ENCODE measurements at places on chromosomes 7 and 10.

DNA sequence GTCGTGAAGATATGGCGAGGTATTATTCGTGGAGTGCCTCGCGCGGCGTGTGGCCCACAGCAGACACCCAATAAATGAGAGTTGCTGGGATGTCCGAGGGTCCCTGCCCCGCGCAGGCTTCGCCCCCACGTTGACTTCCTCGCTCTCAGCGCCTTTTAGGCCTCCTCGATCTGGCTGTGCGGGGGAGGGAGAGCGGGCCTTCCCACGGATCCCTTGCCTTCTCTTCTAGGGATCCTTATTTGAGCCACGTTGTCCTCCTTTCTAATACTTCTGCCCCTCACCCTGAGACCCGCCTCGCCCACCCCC is 660 bp downstream of the VCL start:
- DNase-seq: no peak

GRCh38 chr7:155281398-155281969 is 16.2 kb upstream of the INSIG1 start:
- DNase-seq: no peak

DNA sequence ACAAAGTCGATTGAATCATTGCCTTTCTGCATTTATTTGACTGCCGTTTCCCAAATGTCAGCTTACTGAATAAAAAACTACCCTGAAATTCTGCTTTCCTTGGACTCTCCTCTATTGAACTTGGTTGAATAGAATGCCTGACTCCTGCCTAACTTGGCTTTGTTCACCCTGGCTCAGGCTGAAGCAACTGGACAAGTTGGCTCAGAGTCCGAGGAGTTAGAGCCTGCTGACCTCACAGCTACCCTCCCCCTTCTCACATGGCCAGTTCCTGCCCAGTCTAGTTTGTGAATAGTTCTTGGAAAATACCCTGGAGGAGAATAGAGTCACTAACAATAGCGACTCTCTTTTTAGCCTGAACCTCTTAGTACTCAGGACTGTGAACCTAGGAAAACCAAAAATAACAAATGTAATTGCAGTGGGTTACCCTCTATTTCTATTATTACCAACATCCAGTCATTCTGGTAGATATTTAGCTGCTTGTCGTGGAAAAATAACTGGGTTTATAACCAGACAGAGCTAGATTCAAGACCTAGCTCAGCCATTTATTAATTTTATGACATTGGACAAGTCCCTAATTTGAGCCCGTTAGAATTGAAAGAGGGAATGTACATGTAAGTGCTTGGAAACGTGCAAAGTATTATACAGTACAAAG is 17.3 kb upstream of the NRBF2 start:
- peak; percentile 71 for DNase-seq

DNA sequence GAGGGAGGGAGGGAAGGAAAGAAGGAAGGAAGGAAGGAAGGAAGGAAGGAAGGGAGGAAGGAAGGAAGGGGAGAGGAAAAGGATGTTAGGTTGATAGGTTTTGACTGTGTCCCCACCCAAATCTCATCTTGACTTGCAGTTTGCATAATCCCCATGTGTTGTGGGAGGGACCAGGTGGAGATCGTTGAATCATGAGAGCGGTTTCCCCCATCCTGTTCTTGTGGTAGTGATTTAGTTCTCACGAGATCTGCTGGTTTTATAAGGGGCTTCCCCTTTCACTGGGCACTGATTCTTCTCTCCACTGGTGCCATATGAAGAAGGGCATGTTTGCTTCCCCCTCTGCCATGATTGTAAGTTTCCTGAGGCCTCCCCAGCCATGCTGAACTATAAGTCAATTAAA is 15.1 kb upstream of the NUDCD3 start:
- no peak for DNase-seq

DNA sequence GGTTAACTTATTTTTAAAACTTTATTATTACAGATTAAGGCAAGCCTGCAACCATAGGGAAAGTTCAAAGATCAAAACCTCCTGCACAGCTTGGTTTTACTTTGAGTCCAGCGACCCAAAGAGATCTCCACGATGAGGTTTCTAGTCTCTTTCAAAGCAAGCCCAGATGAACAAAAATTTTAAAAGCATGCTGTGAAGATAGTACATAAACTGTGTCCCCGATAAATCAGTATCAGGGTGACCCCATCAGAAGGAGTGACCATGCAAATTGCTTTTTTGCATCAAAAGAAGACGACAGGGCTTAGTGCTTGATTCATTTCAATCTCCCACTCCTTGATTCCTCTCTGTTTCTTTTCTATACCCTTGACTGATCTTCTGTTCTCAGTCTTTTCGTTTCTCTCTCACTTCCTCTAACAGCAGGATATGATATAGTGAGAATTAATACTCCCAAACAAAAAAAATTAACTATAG is 16.0 kb upstream of the DNTT start:
- DNase-seq: no peak

DNA sequence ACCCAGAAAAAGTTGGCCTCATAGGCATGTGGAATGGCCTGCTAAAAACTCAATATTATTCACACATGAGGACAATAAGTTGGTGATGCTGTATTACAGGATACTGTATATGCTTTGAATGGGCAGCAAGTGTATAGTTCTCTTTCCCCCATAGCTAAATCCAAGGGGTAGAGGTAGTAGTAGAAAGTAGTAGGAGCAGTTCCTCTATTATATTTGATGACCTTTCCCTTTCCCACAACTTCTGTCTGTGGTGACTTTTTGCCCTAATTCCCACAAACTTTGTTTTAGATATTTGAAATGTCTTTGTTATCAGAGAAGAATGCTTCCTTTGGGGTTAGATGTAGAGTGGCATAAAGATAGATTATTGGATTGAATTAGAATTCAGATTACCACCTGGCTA is 154.0 kb upstream of the STEAP4 start:
- DNase-seq: no peak

- no peak for DNase-seq
Observed at GRCh38 chr7:13886356-13886755, 103.1 kb downstream of the ETV1 start.

DNA sequence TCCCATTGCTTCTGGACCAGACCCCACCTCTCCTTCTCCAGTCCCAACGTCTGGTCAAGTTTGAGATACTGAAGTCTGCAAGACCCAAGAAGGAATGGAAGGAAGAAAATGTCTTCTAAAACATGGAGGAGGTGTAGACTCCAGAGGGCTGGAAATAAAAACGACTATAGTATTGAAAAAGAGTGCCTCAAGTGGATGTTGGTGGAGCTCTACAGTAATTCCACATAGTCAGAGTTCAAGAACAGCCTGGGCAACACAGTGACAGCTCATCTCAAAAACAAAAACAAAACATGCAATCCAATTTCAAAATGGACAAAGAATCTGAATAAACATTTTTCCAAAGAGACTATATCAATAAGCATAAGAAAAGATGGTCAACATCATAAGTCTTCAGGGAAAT is 2.3 kb upstream of the PCGF6 start:
- no peak for DNase-seq

DNA sequence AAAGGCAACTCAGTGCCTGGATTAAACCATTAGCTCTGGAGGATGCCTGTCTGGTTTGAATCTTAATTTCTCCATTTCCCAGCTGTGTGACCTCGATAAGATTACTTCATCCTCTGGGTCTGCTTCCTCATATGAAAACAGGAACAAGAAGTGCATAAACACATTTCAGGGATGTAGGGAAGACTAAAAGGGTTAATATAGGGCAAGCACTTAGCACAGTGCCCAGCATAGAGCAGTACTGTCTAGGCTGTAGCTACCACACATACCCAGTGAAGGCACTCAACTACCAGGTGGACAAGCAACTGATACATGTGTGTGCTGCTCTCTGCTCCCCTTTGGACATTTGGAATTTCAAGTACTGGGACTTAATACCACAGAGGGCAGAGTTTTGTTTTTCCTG is 85.4 kb downstream of the KCNMA1 start:
- DNase-seq: no peak

DNA sequence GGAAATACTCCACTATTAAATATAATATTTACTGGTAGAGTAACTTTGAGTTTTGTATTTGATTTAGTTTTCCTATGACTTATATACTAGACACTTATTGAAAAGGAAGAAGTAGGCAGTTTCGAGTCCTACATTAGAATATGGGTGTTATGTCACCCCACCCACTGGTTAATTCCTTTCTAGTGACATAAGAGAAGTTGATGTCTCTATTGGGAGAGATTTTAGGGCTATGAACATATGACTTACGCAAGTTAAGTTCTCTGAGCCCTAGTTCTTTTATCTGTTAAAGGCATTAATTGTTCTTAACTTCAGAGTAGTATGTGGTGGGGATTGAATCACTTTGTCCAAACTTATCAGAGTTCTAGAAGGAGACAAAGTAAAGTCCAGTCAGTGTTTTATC is 30.5 kb downstream of the CPED1 start:
- DNase-seq: peak; percentile 73

- peak; percentile 23 for DNase-seq
Observed at GRCh38 chr10:88919041-88919440, 33.5 kb downstream of the ACTA2 start.

DNA sequence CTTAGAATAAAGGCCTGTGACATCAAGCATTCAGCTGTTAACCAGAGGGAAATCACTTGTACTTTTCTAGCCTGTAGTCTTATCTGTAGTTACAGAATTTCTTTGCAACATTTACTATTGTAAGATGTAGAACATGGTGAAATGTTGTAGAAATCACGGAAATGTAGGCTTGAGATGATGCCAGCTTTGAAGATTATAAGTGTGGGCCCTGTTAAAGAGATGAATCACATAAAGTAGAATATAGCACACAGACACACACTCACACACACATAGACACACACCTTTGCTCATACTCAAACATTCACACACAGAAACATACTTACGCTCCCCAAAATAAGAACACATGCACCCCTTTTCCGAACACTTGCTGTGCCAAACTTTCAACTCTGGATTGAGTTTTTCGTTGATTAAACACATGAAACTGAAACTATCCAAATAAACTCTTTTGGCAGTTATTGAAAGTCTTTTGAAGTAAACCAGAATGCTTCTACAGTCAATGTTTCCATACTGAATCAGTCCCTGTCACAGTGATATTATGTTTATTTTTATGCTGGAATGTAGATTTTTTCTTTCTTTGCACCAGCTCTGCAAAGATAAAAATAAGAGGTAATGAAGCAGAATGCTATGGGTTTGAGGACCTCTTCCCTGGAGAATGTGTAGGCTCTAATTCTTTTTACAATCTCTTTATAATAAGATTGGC is 230.3 kb upstream of the MEOX2 start:
- DNase-seq: peak; percentile 46

DNA sequence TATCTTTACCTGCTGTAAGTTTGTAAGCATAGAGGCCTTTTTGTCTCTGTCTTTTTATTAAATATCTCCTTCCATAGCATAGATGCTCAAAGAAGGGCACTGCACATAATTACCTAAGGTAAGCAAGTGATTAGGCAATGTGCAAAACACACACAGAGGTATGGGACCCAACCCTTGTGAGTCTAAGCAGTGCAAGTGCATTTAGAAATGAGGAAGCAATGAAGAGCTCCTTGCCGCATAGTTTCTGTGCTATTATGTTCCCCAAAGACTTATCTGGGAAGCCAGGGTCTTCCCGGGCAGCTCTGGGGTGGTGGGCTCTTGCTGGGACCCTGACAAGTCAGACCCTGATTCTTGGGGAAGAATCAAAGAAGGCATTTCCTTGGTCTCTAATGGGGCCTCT is 13.5 kb upstream of the MGAM2 start:
- DNase-seq: no peak

GRCh38 chr7:78306634-78307033 is 508.1 kb downstream of the PHTF2 start:
- DNase-seq: no peak

Data from fibroblast of skin of right biceps (primary cell).